ENCODE measurements at places on chromosomes 4 and X.

- no peak for DNase-seq
Measured at GRCh38 chr4:160825644-160826338, 1338.0 kb downstream of the FSTL5 start.

DNA sequence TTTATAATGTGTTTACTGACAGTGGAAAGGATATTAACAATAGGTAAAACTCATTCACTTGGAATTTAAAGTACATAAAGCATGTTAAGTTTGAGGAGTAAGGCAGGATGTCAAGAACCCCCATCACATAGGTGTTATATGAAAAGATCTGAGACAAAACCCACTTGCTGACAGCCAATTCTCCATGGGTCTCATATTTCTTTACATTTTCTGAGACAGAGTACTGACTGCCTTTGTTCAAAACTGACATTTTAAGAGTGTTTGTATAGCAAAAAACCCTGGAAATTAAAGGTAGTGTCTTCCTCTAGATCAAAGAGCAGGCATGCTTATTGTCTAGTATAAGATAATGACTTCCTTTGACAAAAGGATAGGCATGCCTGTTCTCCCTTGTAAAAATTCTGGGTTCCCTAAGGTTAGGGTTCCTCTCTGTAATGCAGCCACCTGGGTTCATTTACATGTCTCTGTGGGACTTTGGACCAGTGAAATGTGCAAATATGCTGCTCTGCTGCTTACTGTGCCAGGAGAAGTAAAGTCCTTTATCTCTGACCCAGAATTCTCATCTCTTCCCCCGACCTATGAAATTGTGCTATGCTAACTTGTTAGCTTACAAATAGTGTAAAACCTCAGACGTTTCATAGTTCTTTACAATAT is 123.6 kb downstream of the PCDH18 start:
- no peak for DNase-seq

GRCh38 chr4:5988086-5988845 is 30.0 kb downstream of the C4orf50 start:
- no peak for DNase-seq

GRCh38 chr4:7651461-7651921 is 216.8 kb upstream of the PSAPL1 start:
- no peak for DNase-seq

DNA sequence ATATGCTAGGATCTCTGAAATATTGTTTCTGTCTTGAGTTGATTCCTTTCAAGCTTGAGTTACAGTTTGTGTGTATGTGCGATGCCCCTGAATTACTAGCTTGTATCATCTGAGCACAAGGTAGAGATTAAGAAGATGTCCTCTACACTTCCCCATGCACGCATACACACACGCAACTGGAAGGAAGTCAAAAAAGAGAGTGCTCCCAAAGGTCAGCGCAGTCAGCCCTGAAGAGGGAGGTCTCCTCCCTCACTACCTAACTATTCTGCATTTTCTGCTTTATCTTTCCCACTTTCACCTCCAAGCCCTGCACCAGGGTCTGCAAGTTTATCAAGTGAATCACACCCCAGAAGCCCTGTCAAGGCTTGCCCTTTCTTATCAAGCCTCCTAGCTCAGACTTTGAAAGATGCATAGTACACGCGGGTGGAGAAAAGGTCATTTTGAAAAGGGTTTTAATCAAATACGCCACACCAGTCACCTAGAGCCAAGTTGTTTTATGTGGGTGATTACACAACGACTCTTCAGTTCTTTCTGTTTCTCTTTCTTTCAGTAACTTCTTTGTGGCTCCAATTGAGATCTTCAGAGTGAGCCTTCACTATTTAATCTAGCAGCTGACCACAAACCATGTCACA is 127.7 kb downstream of the ASB9 start:
- no peak for DNase-seq

DNA sequence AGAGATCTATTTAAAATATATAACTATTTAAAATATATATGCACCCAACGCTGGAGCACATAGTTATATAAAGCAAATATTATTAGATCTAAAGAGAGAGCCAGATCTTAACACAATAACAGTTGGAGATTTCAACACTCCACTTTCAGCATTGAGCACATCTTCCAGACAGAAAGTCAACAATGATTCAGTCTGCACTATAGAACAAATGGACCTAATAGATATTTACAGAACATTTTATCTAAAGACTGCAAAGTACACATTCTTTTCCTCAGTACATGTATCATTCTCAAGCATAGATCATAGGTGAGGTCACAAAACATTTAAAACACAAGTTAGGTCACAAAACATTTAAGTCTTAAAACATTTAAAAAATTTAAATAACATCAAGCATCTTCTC is 36.4 kb downstream of the NLRP2B start:
- DNase-seq = no peak

Measured in immature natural killer cell (primary cell).